ENCODE measurements at places on chromosomes 12 and 14.

DNA sequence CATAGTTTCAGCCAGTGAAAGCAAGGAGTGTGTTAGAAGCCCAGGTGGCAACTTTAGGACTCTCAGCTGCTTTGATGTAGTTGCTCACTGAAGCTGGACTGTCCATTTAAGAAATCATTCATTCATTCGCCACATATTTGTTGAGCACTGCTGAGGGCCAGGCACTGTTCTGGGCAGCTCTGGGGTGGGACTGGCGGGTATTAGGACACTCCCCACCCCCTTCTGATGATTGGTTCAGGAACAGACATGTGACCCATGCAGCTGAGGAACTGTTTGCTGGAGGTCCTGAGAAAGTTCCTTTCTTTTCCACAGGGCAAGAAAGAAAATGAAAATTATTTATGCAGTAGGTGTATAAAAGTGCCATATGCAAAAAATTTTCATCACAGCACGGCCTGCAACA, 70.3 kb upstream of the CHST11 start:
- no peak for DNase-seq

- DNase-seq: peak; percentile 63
Observed at GRCh38 chr12:28611115-28611435, 420.8 kb downstream of the CCDC91 start.

DNA sequence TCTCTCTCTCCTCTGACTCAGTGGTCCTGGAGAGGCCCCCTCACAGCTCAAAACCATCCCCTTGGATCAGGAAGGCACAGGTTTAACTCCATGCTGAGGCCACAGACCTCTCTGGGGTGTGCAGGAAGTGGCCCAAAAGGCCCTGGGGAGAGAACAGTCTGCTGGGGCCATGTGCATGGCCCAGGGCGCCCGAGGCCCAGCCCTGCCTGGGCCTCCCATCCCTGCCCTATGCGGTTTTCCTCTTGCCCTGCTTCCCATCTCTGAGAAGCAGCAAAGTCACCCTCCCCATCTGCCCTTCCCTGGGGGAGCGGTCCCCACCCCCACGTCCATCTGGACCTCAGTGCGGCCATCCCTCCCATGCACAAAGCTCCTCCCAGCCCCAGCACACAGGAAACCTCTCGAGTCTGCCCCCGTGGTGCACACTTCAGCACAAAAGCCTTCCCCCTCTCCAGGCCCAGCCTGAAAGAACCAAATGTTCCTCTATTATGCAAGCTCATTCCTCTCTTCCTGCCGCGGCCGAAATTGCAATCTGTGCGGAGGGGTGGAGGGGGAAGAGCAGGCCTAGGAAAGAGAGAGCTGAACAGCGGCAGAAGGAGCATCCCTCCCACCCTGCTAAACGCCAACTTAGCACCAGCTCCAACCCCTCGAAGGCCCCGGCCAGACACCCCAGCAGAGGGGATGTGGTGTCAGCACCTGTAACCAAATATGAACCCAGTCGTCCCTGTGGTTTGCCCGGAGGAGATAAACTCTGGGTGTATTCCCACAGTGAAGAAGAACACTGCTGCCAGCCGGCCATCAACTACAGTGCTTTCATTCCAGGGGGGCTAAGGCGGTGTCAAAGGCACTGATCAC, 108.5 kb downstream of the SCARB1 start:
- DNase-seq: no peak

GRCh38 chr12:74647256-74647655, 109.6 kb downstream of the ATXN7L3B start:
- no peak for DNase-seq
